ENCODE measurements at places on chromosomes 1 and 21.

- no peak for DNase-seq
Measured at GRCh38 chr21:44064852-44065403, 42.3 kb upstream of the PWP2 start.

DNA sequence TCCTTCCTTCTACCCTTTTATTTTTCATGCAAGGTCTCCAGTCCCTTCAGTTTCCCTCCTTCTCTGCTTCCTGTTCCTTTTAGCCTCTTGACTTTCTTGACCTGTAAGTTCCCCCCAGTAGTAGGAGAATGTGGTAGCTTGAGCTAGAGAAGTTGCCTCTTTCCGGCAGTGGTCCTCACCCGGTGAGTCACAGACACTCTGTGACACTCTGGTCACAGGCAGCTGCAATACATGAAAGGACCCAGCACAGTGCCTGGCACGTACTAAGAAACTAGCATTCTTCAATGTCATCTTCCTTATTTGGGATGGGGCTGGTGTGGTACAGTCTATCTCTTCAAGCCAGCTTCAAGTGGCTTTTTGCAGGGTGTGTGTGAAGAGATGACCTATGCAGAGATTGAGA, 16.0 kb downstream of the PFKFB2 start:
- no peak for DNase-seq

DNA sequence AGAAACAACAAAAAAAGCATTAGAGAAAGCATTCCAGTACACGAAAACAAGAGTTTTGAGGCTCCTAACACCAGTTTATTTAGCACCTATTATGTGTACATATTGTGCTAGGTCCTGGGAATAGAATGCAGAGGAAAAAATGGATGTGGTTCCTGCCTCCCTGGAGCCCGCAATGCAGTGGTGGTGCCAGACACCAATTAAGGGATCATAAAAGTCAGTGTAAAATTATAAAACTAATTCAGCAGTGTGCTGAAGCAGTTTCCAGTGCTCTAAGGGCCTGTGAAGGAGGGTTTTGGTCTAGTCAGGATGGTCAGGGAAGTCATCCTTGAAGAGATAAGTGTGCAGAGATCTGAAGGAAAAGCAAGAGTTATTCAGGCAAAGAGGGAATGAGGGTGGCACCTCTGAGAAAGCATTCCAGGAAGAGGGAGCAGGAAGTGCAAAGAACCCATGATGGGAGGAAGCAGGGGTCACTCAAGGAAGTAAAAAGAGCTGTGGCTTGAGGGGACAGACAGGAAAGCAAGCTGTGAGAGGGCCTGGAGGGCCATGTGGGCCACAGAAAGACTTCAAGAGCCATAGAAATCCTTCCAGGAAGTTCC, 65.2 kb upstream of the IFNLR1 start:
- no peak for DNase-seq

DNA sequence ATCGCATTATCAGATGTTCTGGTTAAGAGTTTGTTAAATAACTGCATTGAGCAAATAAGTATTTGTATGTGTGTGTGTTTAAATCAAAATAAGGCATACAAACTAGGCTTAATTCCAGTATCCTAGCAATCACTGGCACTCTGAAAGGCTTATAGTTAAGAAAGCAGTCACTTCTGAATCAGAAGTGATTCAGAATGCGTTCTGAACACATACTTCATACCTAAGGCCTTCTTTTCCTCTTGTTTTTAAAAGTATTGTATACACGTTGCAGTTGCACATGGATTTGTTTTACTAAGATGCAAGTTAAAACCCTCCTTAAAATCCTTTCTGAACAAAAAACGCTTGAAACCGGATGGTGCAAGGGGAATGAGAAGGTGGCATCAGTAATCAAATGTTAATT, 238.4 kb upstream of the DMRTA2 start:
- DNase-seq, result no peak

DNA sequence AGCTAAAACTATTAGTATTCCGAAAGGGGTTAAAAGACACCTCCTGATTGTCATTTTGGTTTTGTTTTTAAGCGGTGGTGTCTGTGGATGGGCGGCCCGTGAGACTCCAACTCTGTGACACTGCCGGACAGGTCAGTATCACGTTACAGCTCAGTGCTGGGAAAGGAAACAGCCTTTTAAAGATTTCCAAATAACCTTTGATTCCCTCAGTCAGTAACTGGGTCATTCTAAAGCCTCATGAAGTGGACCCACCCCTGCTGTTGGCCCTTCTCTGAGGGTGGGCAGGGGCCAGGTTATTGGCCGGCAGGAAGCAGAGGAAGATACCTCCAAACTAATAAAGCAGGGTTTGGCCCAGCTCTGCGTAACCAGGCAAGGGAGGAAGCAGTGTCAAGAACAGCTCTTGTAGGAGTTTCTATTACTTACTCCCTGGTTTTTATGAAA, 2.3 kb downstream of the RHOU start:
- DNase-seq, result no peak

DNA sequence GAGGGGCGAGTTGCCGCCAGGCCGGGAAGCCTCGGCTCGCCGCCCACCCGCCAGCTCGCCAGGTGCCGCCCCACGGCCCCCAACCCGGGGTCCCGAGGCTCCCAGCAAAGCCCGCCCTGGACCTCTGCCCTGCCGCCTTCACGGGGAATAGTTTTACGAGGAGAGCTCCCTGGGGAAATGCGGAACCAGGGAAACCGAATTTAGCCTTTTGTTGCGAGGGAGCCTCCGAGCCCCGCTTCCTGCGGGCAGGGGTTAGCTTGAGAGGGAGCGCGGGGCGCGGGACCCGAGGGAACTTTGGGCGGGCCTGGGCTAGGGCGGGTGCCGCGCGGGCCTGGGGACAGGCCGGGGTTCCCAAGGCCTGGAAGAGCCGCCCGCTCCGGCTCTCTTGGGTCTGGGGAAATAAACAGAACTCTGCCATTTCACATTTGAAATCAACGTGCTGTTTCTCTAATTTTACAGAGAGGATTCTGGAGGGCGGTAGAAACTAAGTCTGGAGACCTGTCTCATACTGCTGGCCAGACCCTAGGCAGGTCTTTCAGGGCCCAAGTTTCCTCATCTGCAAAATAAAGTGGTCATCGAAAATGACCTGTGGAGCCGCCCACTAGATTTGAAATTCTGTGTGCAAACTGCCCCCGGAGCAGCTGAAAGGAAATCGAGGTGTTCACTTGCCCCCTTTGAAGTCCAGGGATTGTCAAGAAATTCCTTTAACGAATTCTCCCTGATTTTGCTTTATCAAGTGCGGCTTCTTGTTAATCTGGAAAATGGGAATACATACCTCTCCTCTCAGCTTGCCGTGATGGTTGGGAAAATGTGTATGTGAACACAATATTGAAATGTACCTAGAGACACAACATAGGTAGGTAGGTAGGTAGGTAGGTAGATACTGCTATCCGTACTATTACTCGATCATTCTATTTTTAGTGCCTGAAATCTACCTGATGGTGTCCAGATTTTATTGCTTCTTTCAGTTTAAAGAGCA, 749 bp upstream of the GLUL start:
- DNase-seq, result peak; percentile 41

DNA sequence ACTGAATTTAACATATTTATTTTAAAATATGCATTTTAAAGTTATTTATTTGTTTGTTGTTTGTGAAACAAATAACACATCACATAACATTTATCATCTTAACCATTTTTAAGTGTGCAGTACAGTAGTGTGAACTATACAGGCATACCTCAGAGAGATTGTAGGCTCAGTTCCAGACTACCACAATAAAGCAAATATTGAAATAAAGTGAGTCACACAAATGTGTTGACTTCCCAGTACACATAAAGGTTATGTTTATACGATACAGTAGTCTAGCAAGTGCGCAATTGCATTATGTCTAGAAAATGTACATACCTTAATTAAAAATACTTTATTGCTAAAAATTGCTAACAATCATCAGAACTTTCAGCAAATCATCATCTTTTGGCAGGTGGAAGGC, 739.4 kb upstream of the ADGRL4 start:
- peak; percentile 0 for DNase-seq

GRCh38 chr1:205769641-205770365, 5.5 kb downstream of the RAB29 start:
- no peak for DNase-seq

DNA sequence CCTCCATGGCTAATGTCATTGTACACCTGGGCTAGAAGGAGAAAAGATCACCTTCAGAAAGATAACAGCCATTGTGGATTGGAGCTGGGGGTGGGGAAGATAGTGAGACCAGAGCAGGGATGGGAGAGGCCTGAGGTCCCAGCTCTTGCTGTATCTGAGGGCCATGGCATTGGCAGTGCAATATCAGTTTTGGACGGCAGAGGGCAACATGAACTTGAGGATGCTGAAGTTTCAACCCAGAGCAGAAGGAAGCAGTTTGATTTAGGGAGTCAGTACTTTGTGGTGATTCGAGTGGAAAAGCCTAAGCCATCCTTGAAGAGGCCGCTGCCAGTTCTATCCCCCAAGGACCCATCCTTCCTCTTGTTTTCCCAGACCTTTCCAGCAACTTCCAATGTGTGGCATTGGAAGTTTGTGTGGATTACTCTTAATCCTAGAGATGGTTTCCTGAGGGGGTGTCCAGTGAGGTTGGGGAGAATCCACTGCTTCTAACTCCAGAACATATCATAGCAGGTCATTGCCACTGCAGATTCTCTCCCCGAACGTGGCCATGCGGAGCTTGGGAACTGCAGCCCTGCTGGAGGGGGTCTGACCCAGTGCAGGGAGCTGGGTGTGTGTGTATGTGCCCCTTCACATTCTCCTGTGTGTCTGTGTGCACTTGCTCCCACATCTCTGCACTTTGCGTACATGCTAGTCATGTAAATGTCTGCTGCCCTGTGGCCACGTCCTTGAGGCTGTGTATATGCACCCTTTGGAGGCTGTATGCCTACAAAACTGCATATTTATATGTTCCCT, 24.1 kb downstream of the SLC26A9 start:
- peak; percentile 94 for DNase-seq

All from dermis blood vessel endothelial cell (primary cell).